ENCODE measurements at places on chromosomes 7 and 10.

GRCh38 chr7:105131890-105132289 lies 117.9 kb downstream of the KMT2E start:
- no peak for DNase-seq

GRCh38 chr10:124180947-124181549 lies 87.7 kb upstream of the CHST15 start:
- DNase-seq, result no peak

DNA sequence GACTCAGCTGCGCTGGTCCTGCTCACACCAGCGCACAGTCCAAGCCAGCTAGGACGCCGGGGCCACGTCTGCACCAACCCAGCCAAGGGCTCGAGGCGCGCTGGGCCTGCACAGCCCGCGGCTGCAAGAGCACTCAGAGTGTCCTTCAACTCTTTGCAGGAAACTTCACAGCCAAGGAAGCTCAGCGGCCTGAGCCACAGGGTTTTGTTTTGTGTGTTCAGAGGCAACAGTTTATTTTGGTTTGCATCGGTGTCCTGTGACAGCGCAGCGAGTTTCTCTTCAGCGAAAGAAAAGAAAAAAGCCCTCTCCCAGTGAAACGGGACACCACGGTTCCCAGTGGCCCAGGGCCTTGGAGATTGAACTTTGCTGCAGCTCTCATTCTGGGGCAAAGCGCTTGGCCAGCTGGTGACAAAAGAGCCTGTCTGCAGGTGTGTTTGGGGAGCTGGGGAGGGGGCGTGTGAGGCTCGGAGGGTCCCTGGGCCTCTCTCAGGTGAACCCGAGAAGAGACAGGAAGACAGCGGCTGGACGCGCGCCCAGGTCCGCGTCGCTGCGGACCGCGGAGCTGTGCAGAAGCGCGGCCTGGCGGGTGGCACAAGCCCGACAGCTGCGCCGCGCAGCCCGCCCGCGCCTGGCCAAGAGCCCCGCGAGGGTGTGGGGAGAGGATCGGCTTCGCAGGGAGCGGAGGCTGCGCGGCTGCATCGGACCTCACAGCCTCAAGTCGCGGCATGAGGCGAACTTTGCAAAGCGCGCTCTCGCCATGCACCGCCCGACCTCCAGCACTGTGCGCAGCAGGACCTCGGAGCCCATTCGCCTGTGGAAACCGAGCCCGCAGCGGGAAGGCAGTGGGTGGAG lies 922 bp downstream of the CXCL12 start:
- DNase-seq, result no peak

DNA sequence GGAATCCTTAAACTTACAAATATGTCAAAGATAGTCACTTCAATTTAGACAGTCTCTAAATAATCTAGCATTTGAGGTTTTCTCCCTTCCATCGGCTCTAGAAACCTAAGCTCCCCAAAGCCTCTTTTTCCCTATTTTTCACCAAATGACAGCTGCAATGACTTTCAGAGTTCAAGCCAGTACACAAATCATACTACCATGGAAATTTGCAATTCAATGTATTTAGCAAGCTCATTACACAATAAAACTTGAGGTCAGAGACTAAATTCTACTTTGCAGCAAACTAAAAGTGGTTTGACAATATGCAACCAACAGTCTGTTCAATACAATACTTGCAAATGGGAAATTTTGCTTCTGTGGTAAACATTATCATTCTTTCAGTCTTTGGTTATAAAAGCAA lies 80.3 kb downstream of the SKIDA1 start:
- no peak for DNase-seq

GRCh38 chr10:93579985-93580711 lies 13.7 kb downstream of the FFAR4 start:
- DNase-seq, result no peak

DNA sequence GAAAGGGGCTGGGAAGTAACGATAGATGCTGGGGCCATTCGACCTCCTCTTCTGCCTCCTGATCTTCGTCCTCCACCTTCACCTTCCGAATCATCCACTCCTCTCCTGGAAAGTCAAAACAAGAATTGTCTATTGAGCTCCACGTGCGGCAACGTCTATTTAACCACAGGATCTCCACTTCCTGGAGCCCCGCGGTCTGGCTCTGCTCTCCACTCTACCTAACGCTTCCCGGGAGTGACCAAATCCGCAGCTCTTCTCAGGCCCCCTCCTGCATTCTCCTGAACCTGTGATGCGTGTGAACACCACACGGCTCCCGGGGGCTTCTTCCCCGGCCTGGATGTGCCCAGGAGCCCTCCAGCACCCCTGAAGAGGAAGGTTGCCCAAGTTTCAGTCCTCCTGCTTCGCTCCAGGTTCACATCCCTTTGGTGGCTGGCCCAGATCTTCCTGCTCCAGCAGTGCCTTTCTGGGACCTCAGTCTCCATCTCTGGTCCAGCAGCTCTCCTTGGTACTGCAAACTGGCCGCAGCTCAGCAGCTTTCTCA lies 7.2 kb downstream of the ZNF467 start:
- DNase-seq, result no peak

DNA sequence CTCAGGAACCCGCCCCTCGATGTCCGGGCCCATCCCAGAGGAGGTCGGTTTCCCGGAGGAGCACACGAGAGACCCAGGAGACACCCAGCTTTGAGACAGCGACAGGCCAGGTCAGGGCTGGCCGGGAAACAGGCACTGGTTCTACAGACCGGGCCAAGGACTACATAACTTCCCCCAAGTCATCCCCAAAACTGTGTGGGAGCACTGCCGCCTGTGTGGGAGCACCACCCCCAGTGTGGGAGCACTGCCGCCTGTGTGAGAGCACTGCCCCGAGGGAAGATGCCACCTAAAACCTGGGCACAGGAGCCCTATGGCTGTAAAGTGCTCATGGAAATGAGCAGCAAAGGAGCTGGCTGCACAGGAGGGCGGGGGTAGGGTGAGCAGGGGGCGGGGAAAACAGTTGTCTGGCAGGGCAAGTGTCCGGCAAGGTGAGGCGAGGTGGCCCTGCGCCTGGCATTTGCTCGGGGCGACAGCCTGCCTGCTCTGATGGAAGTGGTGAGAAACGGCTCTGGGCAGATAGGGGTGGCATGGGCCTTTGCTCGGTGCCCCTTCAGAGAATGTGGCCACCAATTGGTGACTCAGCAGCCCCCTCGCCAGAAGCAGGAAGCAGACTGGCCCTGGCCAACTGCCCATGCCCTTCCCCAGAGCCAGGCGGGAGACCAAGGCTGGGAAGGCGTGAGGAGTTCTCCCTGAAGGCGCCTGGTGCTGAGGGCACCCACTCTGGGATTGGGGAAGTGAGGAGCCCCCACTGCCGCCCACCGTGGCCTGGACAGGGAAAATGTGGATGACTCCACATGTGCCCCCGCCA lies 26.2 kb downstream of the PAPOLB start:
- no peak for DNase-seq

- DNase-seq, result no peak
These were observed 25.9 kb downstream of the PDGFA start for GRCh38 chr7:493661-494251.

DNA sequence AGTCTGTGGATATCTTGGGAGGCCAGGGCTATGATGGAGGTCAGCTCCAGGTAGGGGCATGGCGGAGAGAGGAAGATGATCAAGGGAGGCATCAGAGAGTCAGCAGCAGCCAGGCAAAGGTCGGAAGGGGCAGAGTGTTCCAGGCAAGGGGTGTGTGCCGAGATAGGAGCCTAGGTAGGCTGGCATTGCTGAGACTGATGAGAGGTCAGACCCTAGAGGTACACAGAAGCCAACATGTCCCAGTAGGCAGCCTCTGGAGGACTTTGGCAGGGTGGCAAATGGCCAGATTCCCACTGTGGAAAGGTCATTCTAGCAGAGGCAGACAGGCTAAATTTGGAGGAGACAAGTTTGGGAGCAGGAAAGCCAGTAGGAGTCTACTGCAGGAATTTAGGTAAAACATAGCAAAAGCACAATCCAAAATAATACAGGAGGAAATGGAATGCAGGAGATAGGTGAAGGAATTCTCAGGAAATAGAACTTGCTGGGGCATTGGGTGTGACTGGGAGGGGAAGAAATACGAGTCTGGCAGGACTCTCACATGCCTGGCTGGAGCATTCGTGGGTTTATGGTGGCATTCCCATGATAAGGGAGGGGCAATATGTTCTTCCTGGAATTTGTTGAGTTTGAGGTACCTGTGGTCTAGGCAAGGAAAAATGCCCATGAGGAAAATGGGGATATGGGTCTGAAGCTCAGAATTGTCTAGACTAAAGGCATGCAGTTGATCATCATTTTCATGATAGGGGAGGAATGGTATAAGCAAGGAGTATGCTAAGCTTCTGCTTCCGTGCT lies 25.7 kb downstream of the TMEM176A start:
- no peak for DNase-seq

GRCh38 chr10:130453036-130453720 lies 317.0 kb downstream of the GLRX3 start:
- DNase-seq, result no peak

DNA sequence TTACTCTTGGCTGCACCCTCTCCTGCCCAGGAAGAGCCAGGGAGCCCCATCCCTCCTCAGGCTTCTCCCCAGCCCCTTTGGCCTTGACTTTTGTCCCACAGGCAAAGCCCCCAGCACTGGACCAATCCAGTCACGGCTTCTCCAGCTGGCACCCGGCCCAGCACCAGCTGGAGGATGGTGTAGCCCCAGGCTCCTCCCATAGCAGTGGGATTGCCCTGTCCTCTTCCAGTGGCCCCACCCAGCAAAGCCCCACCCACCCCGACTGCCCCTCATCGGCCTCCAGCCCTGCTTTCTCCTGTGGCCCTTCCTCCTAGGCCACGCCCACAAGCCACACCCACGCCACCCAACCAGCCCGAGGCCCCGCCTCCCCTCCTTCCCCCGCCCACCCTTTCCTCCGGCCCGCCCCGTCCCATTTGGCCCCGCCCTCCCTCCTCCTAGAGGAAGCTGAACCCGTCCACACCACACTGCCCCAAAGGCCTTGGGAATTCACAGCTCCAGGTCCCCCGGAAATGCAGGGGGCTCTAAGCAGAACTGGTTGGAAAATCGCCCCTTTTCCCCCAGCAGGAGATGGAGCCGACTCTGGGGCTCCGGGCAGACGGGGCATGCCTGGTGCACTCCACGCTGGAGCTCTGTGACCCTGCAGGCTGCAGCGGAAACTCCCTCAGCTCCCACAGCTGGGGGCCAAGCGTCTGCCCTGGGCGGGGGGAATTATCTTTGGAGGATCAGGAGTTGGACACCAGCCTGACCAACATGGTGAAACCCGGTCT lies 25.2 kb downstream of the GET4 start:
- DNase-seq, result no peak

GRCh38 chr7:95723583-95724180 lies 48.7 kb upstream of the DYNC1I1 start:
- no peak for DNase-seq

DNA sequence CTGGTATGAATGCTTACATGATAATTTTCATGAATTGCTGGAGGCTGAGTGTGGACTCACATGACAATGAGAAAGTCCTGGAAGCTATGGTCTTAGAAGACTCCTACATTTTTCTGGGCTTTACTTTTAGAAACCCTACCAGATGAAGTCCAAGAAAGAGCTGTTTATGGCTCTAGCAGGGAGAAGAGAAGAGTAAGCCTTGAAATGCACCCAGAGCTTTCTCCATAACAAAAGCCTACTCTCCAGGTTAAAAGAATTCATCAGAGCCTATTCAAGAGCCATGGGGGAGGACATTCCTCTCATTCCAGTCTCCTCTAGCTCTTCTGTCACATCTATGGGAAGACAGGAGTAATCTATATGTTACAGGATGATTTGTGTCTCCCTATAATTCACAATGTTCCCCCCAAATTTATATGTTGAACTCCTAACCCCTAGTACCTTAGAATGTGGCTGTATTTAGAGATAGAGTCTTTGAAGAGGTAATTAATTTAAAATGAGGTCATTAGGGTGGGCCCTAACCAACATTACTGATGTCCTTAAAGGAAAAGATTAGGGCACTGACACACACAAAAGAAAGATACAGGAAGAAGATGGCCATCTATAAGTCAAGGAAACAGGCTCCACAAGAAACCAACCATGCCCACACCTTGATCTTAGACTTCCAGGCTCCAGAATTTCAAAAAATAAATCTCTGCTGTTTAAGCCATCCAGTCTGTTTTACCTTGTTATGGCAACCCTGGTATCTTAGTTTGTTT lies 193.8 kb upstream of the PTER start:
- DNase-seq, result no peak

- no peak for DNase-seq
These were observed 73.7 kb upstream of the ABCB5 start for GRCh38 chr7:20541608-20542349.

GRCh38 chr7:94510582-94511496 lies 1.2 kb downstream of the CASD1 start:
- DNase-seq, result peak; percentile 60

DNA sequence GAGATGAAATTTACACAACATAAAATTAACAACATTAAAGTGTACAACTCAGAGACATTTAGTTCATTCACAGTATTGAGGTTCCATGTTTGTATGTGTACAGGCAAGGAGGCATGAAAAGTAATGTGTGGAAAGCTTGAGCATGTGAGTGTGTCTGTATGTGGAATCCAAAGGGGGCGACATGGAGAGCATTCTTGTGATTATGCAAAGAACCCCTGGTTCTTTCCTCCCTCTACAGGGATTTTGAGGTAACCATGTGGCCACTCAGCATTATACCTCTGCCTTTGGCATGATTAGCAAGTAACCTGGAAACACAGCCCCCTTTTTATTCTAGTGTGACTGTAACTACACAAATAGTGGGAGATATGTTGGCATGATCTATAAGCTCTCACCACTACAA lies 21.0 kb downstream of the OR2F1 start:
- no peak for DNase-seq

- no peak for DNase-seq
These were observed 202.5 kb upstream of the CHRM2 start for GRCh38 chr7:136665878-136666509.

DNA sequence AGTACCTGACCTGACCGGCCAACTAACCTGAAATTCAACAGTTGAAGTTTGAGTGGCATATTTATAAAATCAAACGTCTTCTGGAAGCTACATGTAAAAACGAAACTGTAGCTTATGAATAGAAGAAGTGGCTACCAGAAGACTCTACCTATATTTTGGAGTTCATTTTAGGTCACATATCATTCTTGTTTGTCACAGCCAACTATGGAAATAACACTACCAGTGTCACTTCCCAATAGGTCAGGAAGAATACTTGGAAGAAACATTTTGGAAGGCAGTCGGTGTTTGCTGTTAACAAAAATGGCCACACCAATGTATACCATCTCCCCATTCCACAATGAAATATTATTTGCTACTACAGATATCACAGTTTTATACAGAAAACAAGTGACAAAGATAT lies 12.6 kb downstream of the TWIST1 start:
- DNase-seq, result no peak

GRCh38 chr7:140551355-140552239 lies 72.3 kb upstream of the MKRN1 start:
- DNase-seq, result no peak

- DNase-seq, result no peak
These were observed 6.9 kb upstream of the BPGM start for GRCh38 chr7:134639683-134640279.

- no peak for DNase-seq
These were observed 54.4 kb downstream of the TFPI2 start for GRCh38 chr7:93836116-93836515.

DNA sequence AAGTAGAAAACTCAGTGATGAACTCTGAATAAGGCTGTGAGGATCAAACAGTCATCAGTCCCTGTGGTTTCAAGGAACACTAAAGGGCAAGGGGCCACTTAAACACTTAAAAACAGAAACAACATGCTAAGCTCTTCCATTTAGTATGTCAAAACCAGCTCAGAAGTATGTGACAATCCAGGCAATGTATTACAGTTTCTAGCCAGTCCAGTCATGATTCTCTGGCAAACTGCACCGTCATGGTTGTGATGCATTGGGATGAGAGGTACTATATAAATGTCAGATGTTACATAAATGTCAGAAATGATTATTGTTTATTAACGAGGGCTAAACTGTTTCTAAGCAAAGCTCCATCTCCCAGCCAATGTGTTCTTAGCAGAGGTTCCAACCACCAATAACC lies 4.7 kb upstream of the CREB5 start:
- DNase-seq, result no peak
